ENCODE measurements at places on chromosomes 16 and 17.

GRCh38 chr17:81341516-81342268 lies 46.6 kb upstream of the SLC38A10 start:
- DNase-seq = no peak

GRCh38 chr17:57548421-57549410 lies 196.4 kb downstream of the CCDC182 start:
- no peak for DNase-seq

- DNase-seq = peak; percentile 60
Measured at GRCh38 chr16:11560701-11561453, 25.8 kb downstream of the LITAF start.

- DNase-seq = no peak
Measured at GRCh38 chr17:20012017-20012536, 2.9 kb downstream of the SPECC1 start.

GRCh38 chr16:85767531-85767930 lies 16.6 kb upstream of the C16orf74 start:
- DNase-seq = no peak

GRCh38 chr16:2223942-2224486 lies 623 bp downstream of the E4F1 start:
- DNase-seq = peak; percentile 58

Measured in stimulated activated CD8-positive, alpha-beta memory T cell treated with anti-CD3 and anti-CD28 coated beads, Interleukin-4, amount 100 ng/mL, for 48 hours (primary cell).